ENCODE measurements at places on chromosomes 1 and 21. TPM values are rescaled to one million over a fixed set of nuclear protein-coding genes. Genes with fewer than 3 reads are reported as not detected.

SH3BP5L gene
- total RNA-seq: 22.5 TPM

LCE1F gene
- not detected for total RNA-seq

FCGR3A gene
- 2.9 TPM for total RNA-seq

ENTREP3 gene
- total RNA-seq: 13.8 TPM

GRCh38 chr1:8097077-8097799, 71.1 kb upstream of the ERRFI1 start:
- no peak for DNase-seq

GRCh38 chr1:41240781-41241353, 1.2 kb downstream of the SCMH1 start:
- DNase-seq: no peak

DNA sequence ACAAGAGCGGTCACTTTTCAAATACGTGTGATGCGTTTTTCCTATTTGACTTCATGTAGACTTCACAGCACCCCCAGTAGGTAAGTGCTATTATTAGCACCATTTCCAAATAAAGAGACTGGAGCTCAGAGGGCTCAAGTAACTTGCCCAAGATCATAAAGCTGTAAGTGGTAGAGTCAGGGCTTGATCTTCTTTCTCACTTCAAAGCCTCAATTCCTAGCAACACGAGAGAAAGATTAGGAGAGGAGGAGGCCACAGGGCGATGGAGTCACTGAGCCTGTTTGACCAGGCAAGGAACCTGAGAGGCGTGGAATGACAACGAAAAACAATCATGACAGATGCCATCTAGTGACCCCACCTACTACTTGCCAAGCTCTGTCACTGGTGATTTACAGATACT, 181.0 kb downstream of the FOXD2 start:
- DNase-seq: no peak

DNA sequence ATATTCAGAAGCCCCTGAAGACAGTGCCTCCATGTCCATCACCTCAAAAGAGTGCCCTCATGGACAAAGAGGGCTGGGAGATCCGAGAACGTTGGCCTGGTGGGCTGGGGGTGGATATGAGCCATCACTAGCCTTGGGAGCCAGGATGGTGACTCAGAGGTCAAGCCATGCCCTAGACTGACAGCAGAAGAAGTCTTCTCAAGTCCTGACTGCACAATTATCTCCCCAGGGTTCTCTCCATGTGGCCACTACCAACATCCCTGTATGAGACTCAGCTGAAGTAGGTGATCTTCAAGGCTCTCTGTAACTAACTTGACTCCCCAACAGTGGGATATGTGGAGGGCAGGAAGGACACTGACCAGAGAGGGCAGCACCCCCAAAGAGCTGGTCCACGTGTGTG, 7.1 kb upstream of the USF1 start:
- DNase-seq: no peak

- no peak for DNase-seq
These were observed 45.4 kb downstream of the RPL5 start for GRCh38 chr1:92877081-92877711.

DNA sequence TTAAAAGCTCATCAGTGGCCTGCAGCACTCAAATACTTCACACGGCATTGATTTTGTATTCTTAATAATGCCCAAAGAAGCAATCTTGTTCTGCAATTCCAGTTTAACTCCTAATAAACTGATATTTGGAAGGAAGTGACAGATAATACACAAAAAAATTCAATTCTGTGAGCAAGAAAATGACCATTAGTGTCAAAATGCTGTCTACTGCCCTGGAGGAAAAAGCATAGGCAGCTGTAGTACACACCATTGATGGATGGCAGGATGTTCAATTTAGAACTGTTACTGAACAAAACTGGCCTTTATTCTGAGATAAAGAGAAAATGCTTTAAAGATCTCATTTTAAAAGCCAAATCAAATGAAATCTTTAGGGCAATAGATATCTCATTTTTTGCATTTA, 251.3 kb upstream of the FMN2 start:
- no peak for DNase-seq

DNA sequence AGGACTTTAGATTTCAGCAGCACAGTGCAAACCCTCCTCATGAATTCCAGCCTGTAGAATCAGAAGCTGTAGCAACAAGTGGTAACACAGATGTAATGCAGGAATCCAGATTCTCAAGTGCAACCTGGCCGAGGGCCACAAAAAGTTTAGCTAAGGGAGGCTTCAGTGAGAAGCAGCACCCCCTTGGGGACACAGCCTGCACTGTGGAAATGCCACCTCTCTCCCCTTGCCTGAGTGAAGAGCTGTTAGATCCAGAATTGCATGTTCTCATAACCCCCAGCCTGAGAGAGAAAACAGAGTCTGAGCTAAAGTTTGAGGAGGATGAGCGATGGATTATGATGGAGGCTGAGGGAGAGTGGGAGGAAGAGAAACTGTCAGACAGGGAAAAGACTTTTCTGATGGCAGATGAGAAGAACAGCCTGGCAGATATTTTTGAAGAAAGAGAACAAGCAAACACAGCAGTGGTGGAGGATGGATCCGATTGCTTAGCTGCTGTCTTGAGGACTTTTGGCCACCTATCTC, 80.5 kb upstream of the BMP8A start:
- DNase-seq: peak; percentile 68

- DNase-seq: no peak
These were observed 114.8 kb downstream of the DNAH14 start for GRCh38 chr1:225044258-225044657.
